Occipital lobe (tissue), 3 donors: ENCODE measurements at places on chromosomes 6 and 20. TPM values are rescaled to one million over a fixed set of nuclear protein-coding genes. Genes with fewer than 3 reads are reported as not detected.

Gene FERMT1
- total RNA-seq = 1.4 TPM

DNA sequence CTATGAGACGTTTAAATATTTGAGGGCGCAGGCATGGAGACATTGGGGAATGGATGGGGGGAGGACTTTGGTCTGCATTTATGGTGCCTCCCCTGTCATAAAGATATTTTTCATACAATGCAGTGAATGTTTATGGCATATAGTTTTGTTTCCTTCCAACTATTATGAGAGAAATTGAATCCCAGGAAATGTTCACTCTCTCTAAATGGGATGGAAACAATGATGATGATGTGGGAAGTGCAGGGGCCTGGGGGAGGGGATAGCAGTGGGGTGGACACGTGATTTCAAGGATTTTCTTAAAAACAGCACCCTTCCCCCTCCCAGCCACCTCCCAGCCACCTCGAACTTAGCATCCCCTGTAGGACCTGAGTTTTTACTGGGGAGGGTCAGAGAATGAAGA, 69.9 kb downstream of the TOX2 start:
- no peak for DNase-seq

GRCh38 chr20:62724692-62725595, 16.3 kb downstream of the NTSR1 start:
- DNase-seq = no peak

DNA sequence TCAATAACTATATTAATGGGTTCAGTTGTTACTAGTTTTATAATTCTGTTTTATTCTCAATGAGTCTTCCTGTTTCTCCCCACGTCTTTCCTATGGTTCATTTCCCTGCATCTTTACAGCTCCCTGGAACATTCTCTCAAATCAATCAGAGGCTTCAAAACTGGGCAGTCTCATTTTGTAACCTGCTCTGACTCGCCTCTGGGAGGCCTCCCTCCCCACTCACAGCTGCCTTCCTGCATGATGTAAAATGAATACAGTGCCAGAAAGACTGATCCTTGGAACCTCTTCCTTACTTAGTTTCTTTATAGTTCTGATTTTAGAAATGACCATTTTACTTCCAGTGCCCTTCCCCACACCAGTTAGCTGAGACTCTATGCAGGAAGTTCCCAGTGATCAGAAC, 103.9 kb downstream of the ESR1 start:
- DNase-seq = no peak

DNA sequence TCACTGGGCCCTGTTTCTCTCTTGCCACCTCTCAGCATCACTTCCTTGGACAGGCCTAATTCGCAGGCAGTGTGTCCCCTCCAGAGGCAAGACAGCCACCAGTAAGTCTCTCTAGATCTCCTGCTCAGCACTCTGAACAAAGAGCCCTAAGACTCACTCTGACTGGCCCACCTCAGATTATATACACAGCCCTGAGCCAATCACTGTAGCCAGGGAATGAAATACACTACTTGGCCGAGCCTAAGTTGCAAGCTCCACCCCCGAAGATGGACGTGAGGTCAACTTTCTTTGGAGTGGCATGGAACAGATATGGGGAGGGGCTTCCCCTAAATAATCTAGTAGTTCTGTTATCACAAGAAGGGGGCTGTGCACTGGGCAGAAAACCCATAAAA, 4.1 kb downstream of the BPI start:
- DNase-seq = no peak

DNA sequence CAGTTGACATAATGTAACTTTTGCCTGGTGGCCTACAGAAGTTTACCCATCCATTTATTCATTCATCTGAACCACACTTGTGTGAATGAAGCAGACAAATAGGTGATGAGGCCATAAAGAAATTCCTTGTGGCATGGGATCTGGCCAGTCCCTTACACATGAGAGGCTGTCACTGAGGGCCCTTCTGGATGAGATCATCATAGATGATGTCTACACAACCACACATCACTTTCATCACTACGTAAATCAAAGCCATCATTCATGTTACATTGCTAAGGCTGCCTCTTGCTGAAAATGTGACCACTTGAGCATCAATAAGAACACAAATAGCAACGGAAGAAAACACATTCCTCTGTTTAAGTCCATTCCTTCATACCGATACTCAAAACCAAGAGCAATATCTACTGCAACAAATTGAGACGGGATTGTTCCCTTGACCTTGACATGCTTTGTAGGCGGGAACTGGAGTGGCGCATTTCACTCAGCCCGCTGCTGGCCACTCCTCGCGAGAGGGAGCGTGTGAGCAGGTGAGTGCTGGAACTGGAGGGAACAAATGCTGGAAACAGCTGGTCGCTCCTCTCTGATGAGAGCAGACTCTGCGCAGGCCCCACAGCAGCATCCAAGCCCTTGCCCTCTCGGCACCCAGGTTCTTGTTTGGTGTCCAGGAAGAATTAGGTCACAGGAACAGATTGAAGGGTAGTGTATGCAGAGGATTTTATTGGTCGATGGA, 49.3 kb downstream of the FAM50B start:
- DNase-seq = no peak

- DNase-seq = no peak
Observed at GRCh38 chr6:111306104-111306888, 176.7 kb downstream of the REV3L start.

DNA sequence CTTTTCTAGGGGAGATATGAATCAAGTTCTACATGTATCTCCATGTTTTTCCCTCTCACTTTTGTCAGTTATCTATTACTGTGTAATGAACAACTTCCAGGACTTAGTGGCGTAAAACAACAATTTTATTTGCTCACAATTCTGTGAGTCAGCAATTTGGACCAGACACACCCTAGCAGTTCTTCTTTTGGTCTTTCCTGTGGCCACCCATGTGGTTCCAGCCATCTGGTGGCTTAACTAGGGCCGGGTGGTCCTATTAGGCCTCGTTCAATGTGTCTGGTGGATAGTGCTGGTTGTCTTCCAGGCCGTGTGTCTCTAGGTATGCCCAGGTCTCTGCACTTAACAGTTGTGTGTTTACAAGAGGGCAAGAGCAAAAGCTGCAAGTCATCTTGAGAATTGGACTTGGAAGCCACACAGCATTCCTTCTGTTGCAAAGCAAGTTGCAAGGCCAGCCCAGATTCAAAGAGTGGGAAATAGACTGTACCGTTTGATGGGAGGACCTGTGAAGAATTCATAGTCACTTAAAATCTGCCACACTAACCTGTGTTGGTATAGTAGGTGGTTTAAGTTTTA, 20.8 kb upstream of the SLC35D3 start:
- DNase-seq = no peak
